ENCODE measurements at places on chromosomes 2 and 18.

GRCh38 chr18:74334242-74334893, 18.7 kb downstream of the C18orf63 start:
- DNase-seq, result no peak

GRCh38 chr2:238378230-238379095, 48.3 kb upstream of the ASB1 start:
- no peak for DNase-seq

GRCh38 chr18:75211002-75211621, 515 bp downstream of the TSHZ1 start:
- DNase-seq, result no peak

GRCh38 chr2:120066800-120067547, 54.1 kb downstream of the EPB41L5 start:
- DNase-seq, result peak; percentile 2

- DNase-seq, result no peak
Observed at GRCh38 chr18:74065366-74065765, 82.3 kb downstream of the FBXO15 start.
